ENCODE measurements at places on chromosomes 7 and 10.

GRCh38 chr10:104638861-104639589 lies 2.1 kb upstream of the SORCS3 start:
- DNase-seq: no peak

GRCh38 chr10:131404886-131405285 lies 93.4 kb upstream of the TCERG1L start:
- no peak for DNase-seq

GRCh38 chr10:2436933-2437332 lies 630.4 kb upstream of the PFKP start:
- DNase-seq: no peak

- no peak for DNase-seq
Observed at GRCh38 chr10:29434111-29434510, 145.2 kb downstream of the LYZL1 start.

- DNase-seq: no peak
Observed at GRCh38 chr10:60230892-60231291, 158.8 kb downstream of the ANK3 start.

DNA sequence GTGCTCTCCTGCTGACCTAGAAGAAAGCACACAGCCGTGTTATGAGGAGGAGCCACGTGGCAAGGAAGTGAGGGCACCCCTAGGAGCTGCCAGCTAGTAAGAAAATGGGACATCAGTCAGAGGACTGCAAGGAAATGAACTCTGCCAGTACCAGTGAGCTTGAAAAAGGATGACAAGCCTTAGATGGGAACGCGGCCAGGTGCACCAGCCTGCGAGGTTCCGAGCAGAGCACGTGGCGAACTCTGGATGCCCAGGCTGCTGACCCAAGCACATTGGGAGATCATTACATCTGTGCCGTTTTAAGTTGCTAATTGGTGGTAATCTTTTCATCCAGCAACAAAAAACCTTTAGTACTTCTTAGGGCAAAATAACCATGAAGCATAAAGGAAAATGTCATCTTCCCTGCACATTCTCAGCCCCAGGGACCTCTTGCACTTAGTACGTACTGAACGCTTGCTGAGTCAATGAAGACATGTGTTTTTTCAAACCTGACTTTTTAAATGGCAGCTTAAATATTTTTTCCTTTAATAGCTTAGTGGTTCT lies 69.4 kb downstream of the AMZ1 start:
- peak; percentile 70 for DNase-seq

GRCh38 chr7:75617634-75618234 lies 121.0 kb downstream of the HIP1 start:
- DNase-seq: peak; percentile 85

- no peak for DNase-seq
Observed at GRCh38 chr10:121741248-121741792, 143.1 kb upstream of the FGFR2 start.

DNA sequence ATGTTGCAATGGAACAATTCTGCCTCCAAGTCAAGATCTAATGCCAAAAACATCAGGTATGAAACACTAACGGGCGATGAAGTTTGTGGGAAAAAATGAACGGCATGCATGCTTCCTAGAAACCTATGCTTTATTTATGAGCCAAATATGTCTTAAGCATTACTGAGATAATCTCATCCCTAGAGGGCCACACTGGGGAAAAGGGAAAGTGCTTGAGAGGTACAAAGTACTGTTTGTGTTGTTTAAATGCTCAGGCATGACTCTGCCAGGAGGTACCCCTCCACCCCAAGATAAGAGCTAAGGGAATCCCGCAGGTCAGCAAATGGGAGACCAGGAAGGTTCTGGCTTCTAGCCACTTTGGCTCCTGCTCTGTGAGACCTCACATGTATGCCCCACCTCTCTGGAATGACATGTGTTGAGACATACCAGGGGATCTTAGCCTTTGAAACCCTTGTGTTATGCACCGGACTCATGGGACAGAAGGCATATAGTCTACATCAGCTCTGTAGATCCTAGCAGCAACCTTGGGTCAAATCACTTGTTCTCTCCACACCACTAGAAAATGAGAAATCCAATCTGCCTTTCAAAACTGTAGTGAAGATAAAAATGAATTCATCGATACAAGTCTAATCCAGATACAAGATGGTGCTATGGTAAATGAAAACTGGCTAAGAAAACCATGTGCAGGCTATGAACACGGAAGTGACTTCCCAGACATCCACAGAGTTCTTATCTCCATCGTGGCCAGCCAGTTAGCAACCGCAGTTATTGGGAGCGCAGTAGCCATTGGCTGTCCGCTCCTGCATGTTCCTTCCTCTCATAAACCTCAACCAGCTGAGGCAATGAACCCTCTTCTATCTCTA lies 61.0 kb downstream of the CREB3L2 start:
- no peak for DNase-seq

DNA sequence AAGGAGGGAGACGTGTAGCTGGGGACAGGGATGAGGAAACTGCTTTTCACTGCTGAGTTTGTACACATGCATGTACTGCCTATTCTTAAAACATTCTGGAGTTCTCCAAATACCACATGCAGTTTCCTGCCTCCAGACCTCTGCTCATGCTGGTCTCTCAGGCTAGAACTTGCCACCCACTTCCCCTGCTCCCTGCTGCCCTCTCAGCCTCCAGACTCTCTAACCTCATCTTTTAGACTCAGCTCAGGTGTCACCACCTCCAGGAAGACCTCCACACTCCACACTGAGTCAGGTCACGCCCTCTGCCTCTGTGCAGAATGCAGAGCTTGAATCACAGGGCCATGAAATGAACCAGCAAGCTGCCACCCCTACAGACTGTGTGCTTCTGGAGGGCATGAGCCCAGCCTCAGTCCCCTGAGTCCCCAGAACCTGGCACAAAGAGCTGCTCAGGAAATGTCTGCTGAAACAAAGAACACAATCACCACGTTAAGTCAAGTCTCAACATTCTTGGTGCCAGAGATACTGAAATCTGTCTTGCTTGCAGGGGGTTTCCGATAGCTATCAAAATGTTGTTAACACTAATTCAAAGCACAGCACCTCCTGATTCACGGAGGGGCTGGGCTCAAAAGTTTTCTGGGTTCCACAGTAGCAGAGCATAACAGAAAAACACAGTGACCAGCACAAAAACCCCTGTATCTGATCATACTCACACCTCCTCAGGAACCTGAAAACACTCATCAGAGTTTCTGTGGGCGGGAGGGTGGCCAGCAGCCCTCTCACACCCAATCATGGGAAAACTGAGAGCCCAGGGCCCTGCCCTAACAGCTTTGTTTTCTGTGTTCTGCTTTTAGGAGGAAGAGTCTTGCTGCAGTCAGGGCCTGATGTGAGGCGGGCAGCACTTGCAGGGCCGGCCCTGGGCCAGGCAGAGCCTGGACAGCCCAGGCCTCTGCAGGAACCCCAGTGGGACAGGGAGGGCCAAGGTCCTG lies 21.1 kb downstream of the FAM53B start:
- DNase-seq: peak; percentile 75

DNA sequence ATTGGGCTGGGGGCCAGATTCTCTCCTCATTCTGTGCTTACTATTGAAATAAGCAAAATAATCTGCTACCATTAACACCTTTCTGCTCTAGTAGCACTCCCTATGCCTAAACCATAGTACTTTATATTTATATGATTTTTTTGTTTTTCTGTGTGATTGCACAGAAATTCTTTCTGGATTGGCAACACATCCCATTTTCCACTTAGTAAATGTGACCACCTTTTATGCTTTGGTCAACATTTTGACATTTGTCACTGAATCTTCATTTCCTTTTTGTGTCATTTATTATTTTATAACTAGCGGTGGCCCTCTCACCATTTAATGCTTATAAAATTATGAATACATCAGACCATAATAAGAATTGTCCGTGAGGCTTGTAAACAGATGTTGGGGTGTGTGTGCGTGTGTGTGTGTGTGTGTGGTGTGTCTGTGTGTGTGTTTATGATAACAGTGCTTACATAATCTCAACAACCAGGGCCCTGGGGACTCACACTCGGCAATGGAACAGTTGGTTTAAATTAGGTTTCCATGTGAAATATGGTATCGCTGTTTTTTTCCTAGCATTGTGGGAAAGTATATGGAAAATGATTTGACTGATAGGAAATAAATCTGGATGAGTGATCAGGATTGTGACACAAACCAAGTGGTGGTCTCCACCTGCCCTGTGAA lies 138.9 kb downstream of the NOC3L start:
- peak; percentile 62 for DNase-seq

- no peak for DNase-seq
Observed at GRCh38 chr10:125768219-125768855, 7.3 kb downstream of the MMP21 start.

DNA sequence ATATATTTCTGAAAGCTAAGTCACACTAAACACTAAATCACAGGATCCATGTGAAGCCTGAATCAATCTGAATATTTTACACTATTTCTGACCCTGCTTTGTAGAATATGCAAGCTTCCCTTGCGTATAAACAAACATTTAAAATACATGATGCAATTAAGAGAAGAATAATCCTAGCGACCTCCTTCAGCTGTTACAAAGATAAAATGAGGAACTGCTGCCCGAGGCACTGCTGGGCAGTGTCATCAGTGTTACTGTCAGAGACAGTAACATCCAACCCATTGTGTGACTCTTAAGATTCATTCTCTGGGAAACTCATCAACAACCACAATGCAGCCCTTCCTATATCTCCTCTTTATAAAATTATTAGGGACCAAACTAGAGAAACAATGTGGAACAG lies 61.6 kb downstream of the COBL start:
- no peak for DNase-seq

- DNase-seq: no peak
Observed at GRCh38 chr7:29019896-29020295, 61.8 kb upstream of the TRIL start.

- DNase-seq: no peak
Observed at GRCh38 chr7:84949067-84949466, 237.8 kb downstream of the SEMA3D start.

DNA sequence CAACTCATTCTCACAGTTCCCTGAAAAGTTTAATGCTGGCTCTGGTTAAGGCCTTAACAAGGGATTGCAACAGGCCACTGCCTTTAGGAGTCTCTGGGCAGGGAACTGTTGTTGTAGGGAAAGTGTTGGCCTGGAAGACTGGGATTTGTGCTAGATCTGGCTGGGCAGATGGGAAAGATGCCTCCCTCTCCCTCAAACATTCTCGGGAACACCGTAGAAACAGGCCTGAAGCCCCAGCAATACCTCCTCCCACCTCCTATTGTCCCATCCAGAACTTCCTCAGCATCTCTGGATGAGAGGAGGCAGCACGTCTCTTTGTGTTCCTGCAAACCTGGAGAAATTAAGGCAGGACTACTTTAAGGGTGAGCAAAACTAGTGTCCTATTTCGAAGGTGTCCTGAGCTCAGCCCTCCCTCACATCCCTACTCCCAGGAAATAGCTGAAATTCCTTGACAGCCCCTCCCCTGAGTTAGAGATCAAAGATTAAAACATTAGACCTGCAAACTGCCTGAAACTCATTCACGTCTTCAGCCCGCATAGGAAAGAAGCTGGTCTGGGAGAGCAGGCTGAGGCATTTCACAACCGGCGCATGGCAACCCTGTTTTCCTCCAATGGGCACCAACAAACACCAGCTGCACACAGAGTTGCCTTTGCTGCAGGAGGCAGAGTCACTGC lies 10.9 kb upstream of the MAP3K8 start:
- peak; percentile 76 for DNase-seq

All from Right ventricle myocardium superior (tissue), 1 donor.